ENCODE measurements at places on chromosomes 5 and 9. TPM values are rescaled to one million over a fixed set of nuclear protein-coding genes. Genes with fewer than 3 reads are reported as not detected.

DNA sequence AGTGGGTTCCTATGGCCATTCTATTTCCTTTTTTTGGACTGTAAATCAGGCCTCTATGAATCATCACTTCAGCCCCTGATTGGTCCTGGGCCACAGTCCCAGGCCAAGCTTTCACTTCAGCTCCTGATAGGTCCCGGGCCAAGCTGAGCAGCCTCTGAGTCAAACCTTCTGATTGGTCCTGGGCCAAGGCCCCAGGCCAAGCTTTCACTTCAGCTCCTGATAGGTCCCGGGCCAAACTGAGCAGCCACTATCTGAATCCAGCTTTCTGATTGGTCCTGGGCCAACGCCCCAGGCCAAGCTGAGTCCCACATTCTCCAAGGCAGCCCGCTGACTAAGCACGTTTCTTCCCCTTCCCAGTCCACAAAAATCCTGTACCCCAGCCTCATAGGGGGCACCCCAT is 1972.9 kb upstream of the ACO1 start:
- H3K4me1 ChIP-seq: no peaks in the 10 kb centered on the region
- no peak for DNase-seq
- H3K4me3 ChIP-seq: no peak overlapping the region
- H3K27me3 ChIP-seq: no peaks in the 10 kb centered on the region
- H3K27ac ChIP-seq: no peak overlapping the region

DNA sequence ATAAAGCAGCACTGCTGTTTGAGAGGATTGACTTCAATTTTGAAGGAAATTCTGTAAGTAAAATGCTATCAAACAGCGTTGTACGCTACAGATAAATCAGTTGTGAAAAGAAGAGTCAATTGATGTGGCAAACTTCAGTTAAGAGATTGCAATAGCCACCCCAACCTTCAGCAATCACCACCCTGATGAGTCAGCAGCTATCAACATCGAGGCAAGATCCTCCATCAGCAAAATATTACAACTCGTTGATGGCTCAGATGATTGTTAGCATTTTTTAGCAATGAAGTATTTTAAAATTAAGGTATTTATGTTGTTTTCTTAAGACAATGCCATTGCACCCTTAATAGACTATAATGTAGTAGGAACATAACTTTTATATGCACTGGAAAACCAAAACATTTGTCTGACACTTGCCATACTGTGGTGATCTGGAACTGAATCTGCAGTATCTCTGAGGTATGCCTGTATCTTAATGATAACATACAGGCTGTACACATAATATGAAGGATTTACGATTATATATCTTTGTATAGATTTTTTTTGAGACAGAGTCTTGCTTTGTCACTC is 47.5 kb downstream of the VPS13A start:
- no peak for DNase-seq
- peaks cover 38% of the 10 kb centered on the region for H3K36me3 ChIP-seq
- H3K4me1 ChIP-seq: no peaks in the 10 kb centered on the region

DNA sequence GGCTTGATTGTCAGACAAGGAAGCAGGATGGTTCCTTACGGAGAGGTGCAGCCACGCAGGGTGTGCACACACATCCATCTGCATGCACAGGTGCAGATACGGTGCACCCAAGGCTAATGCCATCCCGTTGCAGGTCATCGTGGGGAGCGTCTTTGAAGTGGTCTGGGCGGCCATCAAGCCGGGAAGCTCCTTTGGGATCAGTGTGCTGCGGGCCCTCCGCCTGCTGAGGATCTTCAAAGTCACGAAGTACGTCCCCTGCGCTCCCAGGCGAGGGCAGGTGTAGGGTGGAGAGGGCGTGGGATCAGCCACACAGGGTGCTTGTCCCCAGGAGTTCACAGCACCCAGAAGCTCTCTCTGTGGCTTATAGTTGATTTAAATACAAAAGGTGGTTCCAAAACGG is 106.4 kb downstream of the CACNA1B start:
- H3K4me3 ChIP-seq: no peak overlapping the region
- H3K4me1 ChIP-seq: peaks cover under 1% of the 10 kb centered on the region
- H3K27ac ChIP-seq: no peak overlapping the region
- H3K36me3 ChIP-seq: no peaks in the 10 kb centered on the region

- no peak overlapping the region for H3K4me3 ChIP-seq
- no peak overlapping the region for H3K27ac ChIP-seq
- H3K36me3 ChIP-seq: no peaks in the 10 kb centered on the region
- DNase-seq: no peak
- no peaks in the 10 kb centered on the region for H3K27me3 ChIP-seq
These were observed 143.6 kb downstream of the MRPS30 start for GRCh38 chr5:44952376-44952775.

GRCh38 chr5:90472783-90473395 is 1.7 kb downstream of the MBLAC2 start:
- H3K27me3 ChIP-seq: no peaks in the 10 kb centered on the region
- peak overlapping the region; percentile 92 for H3K27ac ChIP-seq
- H3K4me1 ChIP-seq: peaks cover 29% of the 10 kb centered on the region

DNA sequence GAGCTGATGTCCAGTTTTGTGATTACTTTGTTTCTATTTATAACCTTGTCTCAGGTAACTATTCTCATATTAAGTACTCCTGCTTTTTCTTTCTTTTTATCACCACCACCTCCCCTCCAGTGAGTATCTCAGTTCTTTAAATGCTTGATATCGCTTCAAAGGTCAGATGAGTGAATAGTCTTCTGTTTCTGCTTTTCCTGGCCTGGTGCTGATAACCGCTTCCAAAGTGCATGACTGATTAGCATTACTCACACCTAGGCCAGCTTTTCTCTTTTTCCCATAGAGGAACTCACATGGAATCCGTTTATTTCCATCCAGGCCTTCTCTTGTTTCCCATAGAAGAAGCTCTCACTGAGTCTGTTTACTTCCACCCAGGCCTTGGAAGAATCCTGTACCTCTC is 3.2 kb downstream of the SLC36A1 start:
- no peak for DNase-seq
- H3K27me3 ChIP-seq: peaks cover 11% of the 10 kb centered on the region
- peaks cover 20% of the 10 kb centered on the region for H3K4me1 ChIP-seq
- H3K4me3 ChIP-seq: no peak overlapping the region

GRCh38 chr9:78865737-78866136 is 568.8 kb downstream of the PSAT1 start:
- no peak overlapping the region for H3K27ac ChIP-seq
- H3K4me1 ChIP-seq: no peaks in the 10 kb centered on the region
- H3K36me3 ChIP-seq: no peaks in the 10 kb centered on the region
- H3K4me3 ChIP-seq: no peak overlapping the region
- H3K27me3 ChIP-seq: no peaks in the 10 kb centered on the region
- no peak for DNase-seq

KCNV2 gene
- total RNA-seq: not detected

Measured in activated CD8-positive, alpha-beta T cell treated with anti-CD3 and anti-CD28 coated beads, Interleukin-2, amount 10 ng/mL, durations not matched to agents 7 days and 5 days (primary cell).